ENCODE measurements at places on chromosomes 2 and 18.

DNA sequence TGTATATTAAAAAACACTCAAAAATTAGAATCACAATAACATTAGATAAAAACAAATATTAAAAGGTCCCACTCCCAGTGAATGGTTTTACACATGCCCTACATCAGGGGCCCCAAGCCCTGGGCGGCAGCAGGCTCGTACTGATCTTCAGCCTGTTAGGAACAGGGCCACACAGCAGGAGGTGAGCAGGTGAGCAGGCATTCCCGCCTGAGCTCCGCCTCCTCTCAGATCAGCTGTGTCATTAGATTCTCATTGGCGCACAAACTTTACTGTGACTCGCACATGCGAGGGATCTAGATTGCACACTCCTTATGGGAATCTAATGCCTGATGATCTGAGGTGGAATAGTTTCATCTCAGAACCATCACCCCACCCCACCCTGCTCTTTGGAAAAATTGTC is 74.2 kb downstream of the MBD2 start:
- no peak for DNase-seq

DNA sequence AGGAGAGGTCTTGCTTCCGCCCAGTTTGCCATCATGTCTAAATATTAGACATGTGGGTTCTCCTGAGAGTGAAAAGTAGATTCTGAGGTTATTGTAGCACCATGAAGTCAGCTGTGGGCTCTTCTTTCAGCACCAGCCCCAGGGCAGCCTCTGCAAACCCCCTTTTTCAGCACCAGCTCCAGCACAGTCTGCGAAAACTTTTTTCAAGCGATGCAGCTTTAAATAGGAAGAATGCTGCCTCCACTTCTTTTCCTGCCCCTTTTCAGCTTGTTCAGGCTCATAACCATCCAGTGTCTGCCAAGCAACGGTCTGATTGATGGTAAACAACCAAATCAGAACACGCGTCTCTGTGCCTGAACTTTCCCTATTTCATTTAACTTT is at the start of gene COL5A2:
Gene COL5A2 (minus strand): TSS at position 192 of the 381 bp plus-strand sequence. CDS start 157 bp downstream, at position 35.
- DNase-seq, result peak; percentile 61

DNA sequence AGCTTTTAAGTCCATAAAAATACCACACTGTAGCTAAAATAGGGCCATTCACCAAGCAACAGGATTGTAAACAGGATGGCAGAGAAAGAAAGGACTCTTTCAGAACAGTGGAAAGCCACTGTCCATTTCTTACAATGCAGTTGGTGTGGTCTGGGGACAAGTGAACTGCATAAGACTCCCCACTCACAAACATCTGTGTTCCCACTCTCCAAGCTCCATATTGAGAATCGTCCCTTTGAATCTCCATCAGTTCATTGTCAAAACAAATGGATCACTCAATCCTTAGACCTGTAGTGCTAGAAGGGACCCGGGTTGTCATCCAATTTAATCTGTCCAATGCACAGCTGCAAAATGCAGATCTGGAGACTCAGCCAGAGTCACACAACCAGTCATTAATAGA is 347.4 kb upstream of the KLHL29 start:
- no peak for DNase-seq

GRCh38 chr2:100110614-100111000 is 31.8 kb downstream of the AFF3 start:
- DNase-seq, result no peak

DNA sequence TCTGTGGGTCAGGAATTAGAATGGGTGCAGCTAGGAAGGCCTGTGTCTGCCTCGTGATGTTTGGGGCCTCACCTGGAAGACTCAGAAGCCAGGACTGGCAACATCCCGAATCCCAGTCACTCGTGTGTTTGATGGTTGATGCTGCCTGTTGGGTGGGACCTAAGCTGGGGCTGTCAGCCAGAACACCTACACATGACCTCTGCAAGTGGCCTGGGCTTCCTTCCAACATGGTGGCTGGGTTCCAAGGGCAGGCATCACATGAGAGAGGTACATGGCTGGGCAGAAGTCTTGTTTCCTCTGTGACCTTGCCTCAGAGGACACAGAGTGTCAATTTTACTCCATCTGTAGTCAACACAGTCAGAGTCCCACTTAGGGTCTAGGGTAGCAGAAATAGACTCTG is 177.8 kb downstream of the GBX2 start:
- DNase-seq, result peak; percentile 51

GRCh38 chr2:172456002-172456401 is 28.6 kb downstream of the ITGA6 start:
- no peak for DNase-seq

- DNase-seq, result no peak
Measured at GRCh38 chr2:173574324-173575112, 219.8 kb downstream of the CDCA7 start.

DNA sequence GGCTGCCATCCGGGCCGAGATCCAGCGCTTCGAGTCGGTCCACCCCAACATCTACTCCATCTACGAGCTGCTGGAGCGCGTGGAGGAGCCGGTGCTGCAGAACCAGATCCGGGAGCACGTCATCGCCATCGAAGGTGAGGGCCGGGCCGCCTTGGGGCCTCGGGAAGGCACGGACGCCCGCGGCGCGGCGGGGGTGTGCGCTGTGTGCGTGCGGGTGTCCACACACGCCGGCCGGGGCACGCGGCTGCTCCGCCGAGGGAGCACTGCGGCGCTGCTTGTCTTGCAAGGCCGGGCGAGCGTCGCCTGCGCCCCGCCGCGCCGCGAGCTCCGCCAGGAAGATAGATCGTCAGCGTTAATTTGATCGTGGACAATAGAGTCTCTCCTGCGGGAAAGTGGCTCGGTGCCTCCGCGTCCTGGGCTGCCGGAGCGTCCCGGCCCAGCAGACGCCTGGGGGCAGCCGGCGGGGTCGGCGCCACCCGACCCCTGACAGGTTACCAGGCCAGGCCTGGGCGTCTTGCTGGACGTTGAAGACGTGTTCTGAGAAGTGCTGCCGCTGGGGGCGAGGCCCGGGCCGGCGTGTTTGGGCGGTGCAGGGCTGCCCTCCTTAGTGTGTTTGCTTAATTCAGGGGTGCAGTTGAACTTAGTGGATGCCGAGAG is 1.0 kb downstream of the AGAP1 start:
- no peak for DNase-seq

GRCh38 chr2:97981961-97982360 is 13.8 kb downstream of the TMEM131 start:
- DNase-seq, result no peak

DNA sequence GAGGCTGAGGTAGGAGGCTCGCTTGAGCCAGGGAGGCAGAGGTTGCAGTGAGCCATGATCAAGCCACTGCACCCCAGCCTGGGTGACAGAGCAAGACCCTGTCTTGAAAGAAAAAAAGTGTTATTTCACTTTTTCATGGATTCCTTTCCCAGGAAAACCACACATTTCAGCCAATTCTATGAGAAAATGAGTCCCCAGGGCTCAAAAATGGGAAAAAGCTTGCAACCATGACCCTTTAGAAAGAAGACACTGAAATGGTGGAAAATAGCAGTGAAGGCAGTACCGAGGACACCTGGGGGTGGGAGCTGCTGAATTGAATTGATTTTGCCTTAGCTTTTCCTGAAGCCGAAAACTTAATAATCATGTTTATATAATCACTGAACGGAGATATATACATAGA is 284.2 kb upstream of the HDAC4 start:
- no peak for DNase-seq

DNA sequence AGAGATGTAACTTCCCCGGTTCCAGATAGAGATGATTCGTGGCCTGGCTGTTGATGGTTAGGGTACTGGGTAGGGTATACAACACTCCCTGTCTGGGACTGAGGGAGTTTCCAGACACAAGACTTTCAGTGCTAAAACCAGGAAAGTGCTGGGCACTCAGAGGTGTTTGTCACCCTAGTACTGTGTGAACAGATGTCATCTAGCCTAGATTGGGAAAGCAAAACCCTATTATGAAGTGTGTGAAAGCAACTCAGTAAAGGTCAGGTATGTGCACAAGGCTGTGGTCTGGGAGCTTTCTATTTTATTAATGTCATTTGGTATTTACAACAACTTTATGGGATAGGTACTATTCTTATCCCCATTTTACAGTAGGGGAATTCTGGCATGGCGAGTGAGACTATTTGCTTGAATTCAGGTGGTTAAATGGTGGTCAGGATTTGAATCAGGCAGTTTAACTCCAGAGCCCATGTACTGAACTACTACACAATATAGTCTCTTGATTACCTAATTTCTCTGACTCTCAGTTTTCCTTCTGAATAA is 2.6 kb downstream of the BZW1 start:
- DNase-seq, result no peak

DNA sequence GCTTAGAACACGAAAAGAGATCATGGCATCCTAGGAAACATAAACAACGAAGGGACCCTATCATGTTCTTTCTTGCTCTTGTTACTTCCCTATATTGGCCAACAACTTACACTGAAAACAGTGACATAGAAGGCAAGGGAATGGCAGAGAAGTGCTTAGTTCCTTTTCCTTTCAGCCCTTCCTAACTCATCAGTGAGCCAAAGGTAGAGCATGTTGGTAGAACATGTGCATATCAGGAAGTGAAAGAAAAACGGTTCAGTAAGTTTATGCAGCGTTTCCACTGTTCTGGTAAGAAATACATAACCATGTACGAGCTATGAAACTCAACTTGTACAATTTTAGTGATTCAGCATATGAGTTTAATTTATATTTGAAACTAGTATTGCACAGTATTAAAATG is 21.7 kb downstream of the AKAIN1 start:
- DNase-seq, result no peak

GRCh38 chr2:181857483-181857882 is 34.0 kb upstream of the ITPRID2 start:
- no peak for DNase-seq

- no peak for DNase-seq
Measured at GRCh38 chr2:33673937-33674336, 74.8 kb upstream of the FAM98A start.

DNA sequence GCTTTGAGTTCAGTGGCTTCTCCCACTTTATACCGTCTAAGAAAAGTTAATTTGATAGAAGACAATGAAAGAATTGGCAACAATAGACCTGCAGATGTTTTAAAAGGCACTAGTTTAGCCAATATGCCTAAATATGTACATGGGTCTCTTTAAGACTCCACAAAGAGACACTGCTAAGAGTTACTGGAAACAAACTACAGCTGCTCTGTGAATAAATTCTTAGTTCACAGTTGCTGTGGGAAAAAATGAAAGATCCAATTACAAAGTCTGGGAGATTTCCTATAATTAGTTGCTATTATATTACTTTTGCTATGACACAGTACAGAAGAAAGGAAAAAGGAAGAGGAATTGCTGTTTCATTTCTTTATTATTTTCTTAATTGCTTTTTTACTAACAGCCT is 34.3 kb downstream of the SCN9A start:
- no peak for DNase-seq

DNA sequence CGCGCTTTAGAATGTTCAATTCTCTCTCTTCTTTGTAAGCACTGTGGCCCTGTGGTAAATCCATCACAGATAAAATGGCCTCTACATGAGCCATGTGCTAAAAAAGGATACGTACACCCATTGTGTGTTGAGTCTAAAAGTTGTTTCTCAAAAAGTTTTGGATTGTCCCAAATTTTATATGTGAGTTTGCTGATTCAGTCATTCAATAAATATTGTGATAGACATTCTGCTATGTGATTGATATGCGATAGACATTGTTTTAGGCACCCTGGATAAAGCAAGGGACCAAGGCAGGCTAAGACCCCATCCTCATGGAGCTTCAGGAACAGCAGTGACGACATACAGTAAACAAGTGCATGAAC is 53.5 kb downstream of the E2F6 start:
- no peak for DNase-seq

DNA sequence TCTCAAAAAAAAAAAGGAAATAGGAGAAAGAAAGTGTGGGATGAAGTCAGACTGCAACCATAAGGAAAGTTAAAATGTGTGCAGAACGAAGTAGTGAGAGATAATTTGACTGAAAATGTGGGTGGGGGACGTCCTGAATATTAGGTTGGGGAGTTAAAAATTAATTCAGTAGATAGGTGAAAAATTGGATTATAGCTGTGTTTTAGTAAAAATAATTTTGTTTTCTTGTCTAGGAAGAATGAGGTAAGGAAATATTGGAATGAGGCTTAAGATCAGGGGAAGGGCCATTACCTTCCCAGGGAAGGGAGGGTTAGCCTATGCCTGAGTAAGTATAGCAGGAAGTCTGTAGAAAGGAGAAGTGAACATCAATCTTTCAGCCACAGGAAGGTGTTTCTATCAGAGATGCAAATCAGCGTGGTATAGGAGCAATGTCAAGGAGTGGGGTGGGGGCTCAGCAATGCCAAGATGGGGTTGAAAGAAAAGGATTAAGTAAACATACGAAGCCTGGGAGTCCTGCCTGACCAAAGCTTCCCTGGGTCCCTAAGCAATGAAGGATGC is 250.9 kb downstream of the PIEZO2 start:
- DNase-seq, result no peak

DNA sequence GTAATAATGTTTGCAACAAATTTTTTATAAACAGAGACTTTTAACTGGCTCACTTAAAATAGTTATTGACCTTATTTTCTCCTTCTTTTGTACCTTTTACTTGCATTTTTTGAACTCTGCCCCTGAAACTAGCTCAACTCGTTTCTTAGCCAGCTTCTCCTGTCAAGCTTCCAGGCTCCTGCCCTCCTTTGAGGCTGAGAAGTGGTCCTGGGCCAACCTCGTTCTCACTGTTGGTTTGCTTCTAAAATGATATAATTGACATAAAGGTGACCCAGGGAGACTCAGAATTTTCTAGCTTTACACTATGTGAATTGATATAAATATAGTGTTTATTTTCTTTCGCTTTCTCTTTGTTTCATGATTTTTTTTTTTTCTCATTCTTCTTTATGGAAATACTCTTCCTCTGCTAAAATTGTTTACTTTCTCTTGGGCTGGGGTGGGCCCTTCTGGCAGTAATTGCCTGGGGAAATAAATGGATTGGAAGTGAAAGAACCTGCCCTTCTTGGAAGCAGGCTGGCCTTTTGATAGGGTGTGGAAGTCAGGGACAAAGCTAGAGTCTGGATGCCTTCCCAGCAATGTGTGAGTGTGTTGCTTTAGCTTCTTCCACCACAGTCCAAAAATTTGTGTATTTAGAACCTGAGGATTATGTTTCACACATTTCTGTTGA is 30.7 kb downstream of the GPD2 start:
- DNase-seq, result peak; percentile 66

DNA sequence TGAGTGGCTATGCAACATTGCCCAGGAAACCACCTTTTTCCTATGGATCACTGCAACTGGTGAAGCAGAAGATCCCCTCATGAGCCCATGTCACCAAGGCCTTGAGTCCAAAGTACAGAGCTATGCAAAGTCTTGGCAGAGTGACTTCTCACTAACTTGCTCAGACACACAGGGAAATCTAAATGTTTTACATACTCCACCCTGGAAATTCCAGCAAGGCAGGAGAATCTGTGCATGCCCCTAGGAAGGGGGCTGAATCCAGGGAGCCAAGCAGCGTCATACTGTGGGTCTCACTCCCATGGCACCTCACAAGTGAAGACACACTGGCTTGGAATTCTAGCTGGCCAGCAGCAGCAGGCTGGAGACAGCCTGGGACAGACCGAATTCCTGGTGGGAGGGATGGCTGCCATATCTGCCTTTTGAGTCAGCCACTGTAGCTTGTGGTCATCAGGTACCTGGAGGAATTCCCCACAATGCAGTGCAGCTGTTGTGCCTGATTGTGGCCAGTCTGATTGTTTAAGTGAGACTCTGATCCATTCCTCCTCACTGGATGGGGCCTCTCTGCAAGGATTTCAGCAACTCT is 1817.4 kb downstream of the SUCLG1 start:
- DNase-seq, result no peak
